ENCODE measurements at places on chromosomes 5 and 9.

DNA sequence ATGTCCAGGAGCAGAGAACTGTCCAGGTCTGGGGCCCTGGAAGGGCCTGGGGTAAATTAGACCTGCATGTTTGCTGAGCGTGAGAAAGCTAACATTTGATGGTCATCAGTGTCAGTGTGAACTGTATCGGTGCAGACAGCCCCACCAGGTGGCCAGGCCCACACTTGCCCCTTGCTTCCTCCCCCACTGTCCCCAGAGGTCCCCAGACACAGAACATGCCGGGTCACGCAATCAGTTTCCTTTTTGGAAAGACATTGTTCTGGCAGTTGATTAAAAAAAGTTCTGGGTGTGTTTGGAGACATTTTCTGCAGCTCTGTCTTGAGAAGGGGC is 1.5 kb downstream of the NKD2 start:
- DNase-seq = no peak

GRCh38 chr5:15797116-15797515 is 297.1 kb downstream of the FBXL7 start:
- DNase-seq = no peak

GRCh38 chr5:143985832-143986515 is 174.0 kb downstream of the HMHB1 start:
- no peak for DNase-seq

- no peak for DNase-seq
These were observed 71.8 kb upstream of the CD180 start for GRCh38 chr5:67268231-67269021.
